SJSA1 (cell line): ENCODE measurements at places on chromosomes 3 and 15.

DNA sequence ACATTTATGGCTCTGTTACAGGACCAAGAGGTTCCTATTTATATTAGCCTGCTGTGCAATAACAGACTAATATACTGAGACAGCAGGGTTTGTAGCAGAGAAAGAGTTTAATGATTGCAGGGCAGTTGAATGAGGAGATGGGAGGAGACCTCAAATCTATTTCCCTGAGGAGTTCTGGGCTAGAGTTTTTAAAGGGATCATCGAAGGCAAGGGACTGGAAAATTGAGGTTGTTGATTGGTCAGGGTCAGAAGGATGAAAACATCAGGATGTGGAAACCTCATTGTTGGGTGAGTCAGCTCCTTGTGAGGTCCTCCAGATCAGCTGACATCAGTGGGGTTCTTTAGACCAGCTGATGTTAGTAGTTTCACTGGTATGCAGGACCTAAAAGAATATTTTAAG, 60.6 kb upstream of the GOLGA8B start:
- DNase-seq, result peak; percentile 67

GRCh38 chr3:109559389-109559788, 222.0 kb upstream of the DPPA4 start:
- no peak for DNase-seq

- DNase-seq, result no peak
Observed at GRCh38 chr15:98699591-98700424, 51.5 kb downstream of the IGF1R start.

GRCh38 chr3:69579306-69580041, 159.8 kb upstream of the MITF start:
- DNase-seq, result no peak

GRCh38 chr15:71379893-71380292, 264.6 kb downstream of the THSD4 start:
- no peak for DNase-seq

GRCh38 chr15:60399931-60400330, 2.1 kb upstream of the ANXA2 start:
- DNase-seq, result peak; percentile 78

DNA sequence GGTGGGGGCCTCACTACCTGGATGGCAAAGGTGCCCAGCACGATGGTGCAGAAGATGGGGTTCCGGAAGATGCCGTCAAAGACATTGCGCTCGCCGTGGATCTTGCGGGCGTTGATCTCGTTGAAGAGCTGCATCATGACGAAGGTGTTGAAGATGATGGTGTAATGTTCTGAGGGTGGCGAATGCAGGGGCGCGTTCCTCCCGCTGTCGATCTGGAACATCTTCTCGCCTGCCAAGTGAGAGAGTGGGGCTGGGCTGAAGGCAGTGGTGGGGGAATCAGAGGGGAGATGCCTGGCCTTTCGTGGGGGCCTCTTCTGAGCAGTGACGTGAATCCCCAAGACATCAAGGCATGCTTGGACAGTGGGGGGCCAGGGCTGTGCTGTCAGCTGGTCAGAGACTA, 19.6 kb upstream of the SEC13 start:
- no peak for DNase-seq
